ENCODE measurements at places on chromosomes 3 and 15. TPM values are rescaled to one million over a fixed set of nuclear protein-coding genes. Genes with fewer than 3 reads are reported as not detected.
A peak's percentile ranks its signal among the peaks of the same experiment; 100 is the strongest.

DNA sequence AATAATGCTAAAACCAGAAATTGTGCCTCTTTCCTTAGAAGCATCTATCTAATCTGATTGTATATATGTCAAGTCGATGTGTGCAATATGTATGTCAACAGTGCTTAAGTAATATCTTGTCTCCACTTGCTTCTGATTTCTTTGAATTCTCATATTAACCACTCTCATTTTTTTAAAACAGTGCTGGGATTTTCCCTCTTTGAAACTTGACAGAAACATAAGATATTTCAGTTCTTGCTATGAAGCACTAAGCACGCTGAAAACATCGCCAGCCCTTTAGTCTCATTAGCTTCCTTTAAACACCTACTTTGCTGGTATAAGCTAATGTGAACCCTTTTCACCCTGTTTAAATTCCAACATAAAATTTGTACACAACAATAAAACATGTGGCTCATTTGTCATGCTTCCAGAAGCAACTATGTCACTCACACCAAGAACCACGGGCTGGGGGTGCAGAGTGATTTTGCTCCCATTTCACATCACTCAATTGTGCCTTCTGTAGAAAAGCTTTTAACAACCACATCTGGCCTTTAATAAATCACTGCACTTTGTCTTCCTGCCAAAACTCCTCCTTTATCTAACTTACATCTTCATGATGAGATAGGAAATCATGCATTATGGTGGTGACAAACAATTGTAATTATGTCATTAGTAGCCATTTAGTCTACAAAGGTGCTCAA is 185.2 kb downstream of the FOXP1 start:
- DNase-seq, result no peak
- peaks cover 19% of the 10 kb centered on the region for H3K4me1 ChIP-seq
- H3K27me3 ChIP-seq, result no peaks in the 10 kb centered on the region

GRCh38 chr3:52004163-52004787 is 8.6 kb upstream of the RPL29 start:
- peaks cover 16% of the 10 kb centered on the region for H3K4me1 ChIP-seq
- no peak overlapping the region for H3K27ac ChIP-seq
- DNase-seq, result no peak
- H3K4me3 ChIP-seq, result no peak overlapping the region
- H3K27me3 ChIP-seq, result no peaks in the 10 kb centered on the region

Gene EFCAB12
- 0.65 TPM for total RNA-seq

- H3K4me1 ChIP-seq, result no peaks in the 10 kb centered on the region
- DNase-seq, result no peak
- no peaks in the 10 kb centered on the region for H3K36me3 ChIP-seq
- peaks cover 14% of the 10 kb centered on the region for H3K27me3 ChIP-seq
These were observed 101.7 kb downstream of the MEGF11 start for GRCh38 chr15:66151809-66152208.

Gene HYKK
- 2.4 TPM for total RNA-seq

DNA sequence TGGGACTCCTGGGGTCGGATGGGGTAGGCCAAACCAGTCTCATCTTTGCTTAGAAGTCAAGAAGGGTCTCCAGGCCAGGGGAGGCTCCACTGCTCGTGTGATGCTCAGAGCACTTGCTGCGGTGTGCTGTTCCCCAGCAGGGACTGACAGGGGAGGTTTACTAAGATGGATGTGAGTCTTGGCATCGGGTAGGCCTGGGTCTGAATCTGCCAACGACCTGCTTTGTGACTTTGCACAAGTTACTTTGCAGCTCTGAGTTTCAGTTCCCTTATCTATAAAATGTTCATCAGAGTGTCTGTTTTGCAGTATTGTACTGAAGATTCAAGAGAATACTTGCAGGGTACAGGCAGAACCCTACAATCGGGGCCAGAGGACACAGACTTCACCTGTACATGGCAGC is 17.3 kb upstream of the CDCP1 start:
- peaks cover 9% of the 10 kb centered on the region for H3K36me3 ChIP-seq
- peaks cover 23% of the 10 kb centered on the region for H3K27me3 ChIP-seq
- peaks cover 30% of the 10 kb centered on the region for H3K4me1 ChIP-seq
- DNase-seq, result no peak
- H3K27ac ChIP-seq, result no peak overlapping the region

Gene CD80
- total RNA-seq, result 29.5 TPM

DNA sequence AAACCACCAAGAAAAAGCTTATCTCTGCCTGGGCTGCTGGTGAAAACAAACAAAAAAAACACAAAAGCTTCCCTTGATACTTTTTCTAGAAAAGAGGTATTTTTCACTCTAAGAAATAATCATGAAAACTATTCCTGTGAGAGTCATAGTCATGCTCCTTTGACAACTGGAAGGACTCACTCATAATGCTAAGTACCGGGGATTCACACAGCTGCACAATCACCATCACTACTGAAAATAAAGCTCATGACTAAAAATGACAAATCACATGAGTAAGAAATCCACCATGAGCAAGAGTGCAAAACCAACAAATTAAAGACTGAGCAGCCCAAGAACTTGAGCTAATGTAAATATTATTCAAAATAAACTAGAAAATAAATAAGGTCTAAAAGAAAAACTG is 10.6 kb upstream of the POU1F1 start:
- no peaks in the 10 kb centered on the region for H3K4me1 ChIP-seq
- no peak overlapping the region for H3K4me3 ChIP-seq
- no peak overlapping the region for H3K27ac ChIP-seq
- H3K27me3 ChIP-seq, result peaks cover 9% of the 10 kb centered on the region

DNA sequence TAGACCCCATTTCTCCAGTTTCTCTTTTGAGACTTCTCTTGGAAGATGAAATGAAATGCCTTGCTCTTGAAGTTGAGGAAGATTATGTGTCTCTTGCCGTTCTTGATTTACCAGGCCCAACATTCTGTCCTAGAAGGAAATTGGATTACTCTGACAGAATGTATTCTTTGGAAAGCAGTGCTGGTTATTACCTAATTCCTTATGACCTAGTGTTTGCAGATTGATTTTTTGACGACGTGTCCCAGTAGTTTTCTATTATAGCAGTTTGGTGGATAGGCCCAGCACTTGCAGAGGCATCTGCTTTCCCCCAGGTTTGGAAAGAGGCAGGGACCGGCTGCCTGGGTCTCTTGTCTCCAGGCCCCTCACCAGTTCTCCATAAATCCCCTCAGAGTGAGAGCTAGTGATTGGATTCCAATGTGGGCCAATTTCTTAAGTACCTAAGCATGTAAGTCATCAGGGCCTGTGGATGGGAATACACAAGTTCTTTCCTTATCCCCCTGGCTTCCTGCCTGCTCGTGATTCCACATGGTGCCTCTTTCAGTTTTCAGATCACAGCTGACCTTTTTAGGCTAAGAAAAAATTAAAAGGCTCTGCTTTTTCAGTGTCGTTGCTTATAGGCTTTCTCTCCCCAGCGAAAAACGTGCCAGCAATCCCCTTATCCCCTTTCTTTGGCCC is 50.2 kb downstream of the EPHB3 start:
- H3K27ac ChIP-seq, result no peak overlapping the region
- H3K4me3 ChIP-seq, result no peak overlapping the region
- H3K4me1 ChIP-seq, result no peaks in the 10 kb centered on the region
- H3K36me3 ChIP-seq, result no peaks in the 10 kb centered on the region
- no peak for DNase-seq

DNA sequence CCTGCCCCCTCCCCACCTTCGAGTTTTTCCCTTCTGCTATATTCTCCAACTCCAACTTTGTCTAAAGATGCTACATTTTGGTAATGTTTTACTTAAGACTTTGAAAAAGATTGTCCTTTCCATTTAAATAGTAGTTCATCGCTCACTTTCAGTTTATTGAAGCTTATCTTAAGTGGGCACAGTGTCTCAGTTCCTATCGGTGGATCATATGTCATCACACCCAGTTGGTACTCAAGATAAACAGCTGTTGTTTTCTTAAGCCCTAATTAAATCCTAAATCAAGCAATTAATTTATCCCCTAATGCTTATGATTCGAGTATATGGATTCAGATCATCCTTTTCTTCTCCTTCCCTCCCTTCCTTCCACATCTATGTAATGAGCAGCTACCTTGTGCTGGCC is 210.7 kb downstream of the TLE3 start:
- H3K36me3 ChIP-seq, result no peaks in the 10 kb centered on the region
- peaks cover 3% of the 10 kb centered on the region for H3K4me1 ChIP-seq
- no peak for DNase-seq
- peaks cover 11% of the 10 kb centered on the region for H3K27me3 ChIP-seq
- H3K27ac ChIP-seq, result no peak overlapping the region

DNA sequence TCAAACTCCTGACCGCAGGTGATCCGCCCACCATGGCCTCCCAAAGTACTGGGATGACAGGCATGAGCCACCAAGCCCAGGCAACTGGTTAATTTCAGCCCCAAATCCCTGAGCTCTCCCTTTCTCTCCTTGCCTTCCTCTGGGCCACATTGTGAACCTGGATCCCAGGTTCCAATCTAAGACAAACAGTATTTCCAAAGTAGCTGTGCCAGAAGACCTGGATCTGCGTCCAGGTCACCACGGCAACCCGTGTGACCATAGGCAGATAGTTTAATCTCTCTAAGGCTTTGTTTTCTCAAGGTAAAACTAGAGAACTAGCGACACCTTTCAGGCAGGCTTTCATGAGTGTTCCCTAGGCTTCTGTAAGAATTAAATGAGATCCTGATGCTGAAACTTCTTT is 5.9 kb upstream of the RBPMS2 start:
- peaks cover 22% of the 10 kb centered on the region for H3K4me1 ChIP-seq
- peaks cover 30% of the 10 kb centered on the region for H3K27me3 ChIP-seq
- no peak for DNase-seq
- H3K27ac ChIP-seq, result no peak overlapping the region

- H3K4me1 ChIP-seq, result peaks cover 43% of the 10 kb centered on the region
- peak; percentile 90 for DNase-seq
- H3K27ac ChIP-seq, result peak overlapping the region; percentile 88
- peaks cover 47% of the 10 kb centered on the region for H3K36me3 ChIP-seq
- H3K4me3 ChIP-seq, result peak overlapping the region; percentile 84
- no peaks in the 10 kb centered on the region for H3K27me3 ChIP-seq
These were observed 1.4 kb downstream of the ST6GAL1 start for GRCh38 chr3:186931532-186932280.

Gene RARRES1
- not detected for total RNA-seq

DNA sequence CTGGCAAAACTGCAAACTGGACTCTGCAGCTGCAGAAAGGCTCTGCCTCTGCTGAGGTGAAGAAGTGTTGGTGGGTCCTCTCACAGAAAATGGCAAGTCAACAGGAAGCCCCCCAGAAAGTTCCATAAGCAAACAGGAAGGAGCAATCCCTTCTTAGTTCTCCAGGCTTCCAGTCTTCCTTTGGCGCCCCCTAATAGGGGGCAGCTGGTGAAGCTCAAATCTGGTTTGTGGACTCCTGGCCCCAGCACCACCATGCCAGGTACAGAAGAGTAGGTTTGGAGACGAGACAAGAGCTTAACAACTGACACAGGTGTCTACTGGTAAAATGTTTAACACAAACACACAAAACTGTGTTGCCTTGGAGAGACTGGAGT is 35.5 kb downstream of the LEO1 start:
- no peaks in the 10 kb centered on the region for H3K27me3 ChIP-seq
- H3K4me3 ChIP-seq, result no peak overlapping the region
- peaks cover 39% of the 10 kb centered on the region for H3K36me3 ChIP-seq
- peaks cover 17% of the 10 kb centered on the region for H3K4me1 ChIP-seq
- H3K27ac ChIP-seq, result no peak overlapping the region

Gene SLC7A14
- total RNA-seq, result not detected

Gene CCDC174
- total RNA-seq, result 27.4 TPM

DNA sequence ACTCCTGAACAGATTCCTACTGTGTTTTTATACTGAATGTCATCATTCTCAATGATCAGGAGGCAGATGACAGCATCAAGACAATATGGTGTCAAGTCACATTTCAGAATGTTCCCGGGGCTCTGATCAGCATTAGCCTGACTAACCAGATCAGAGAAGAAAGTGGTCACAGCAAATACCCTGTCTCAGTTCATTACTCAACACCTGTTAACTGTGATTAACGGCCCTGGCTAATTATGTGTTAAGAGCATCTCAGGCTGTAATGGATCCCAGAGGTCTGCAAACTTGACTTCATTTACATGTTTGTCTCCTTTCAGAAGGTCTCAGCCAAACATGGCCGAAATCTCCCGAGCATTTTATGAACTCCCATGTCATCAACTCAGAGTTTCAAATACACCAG is 833.7 kb downstream of the FHIT start:
- H3K36me3 ChIP-seq, result no peaks in the 10 kb centered on the region
- no peaks in the 10 kb centered on the region for H3K4me1 ChIP-seq
- no peak overlapping the region for H3K4me3 ChIP-seq
- H3K27ac ChIP-seq, result no peak overlapping the region
- DNase-seq, result no peak
- H3K27me3 ChIP-seq, result no peaks in the 10 kb centered on the region

- H3K27ac ChIP-seq, result no peak overlapping the region
- H3K4me3 ChIP-seq, result no peak overlapping the region
- no peaks in the 10 kb centered on the region for H3K4me1 ChIP-seq
- H3K27me3 ChIP-seq, result no peaks in the 10 kb centered on the region
- H3K36me3 ChIP-seq, result peaks cover 43% of the 10 kb centered on the region
These were observed 42.1 kb downstream of the GOLGA6A start for GRCh38 chr15:74040109-74040850.

GRCh38 chr3:154458560-154458959 is 28.6 kb upstream of the GPR149 start:
- no peaks in the 10 kb centered on the region for H3K27me3 ChIP-seq
- no peaks in the 10 kb centered on the region for H3K4me1 ChIP-seq
- no peaks in the 10 kb centered on the region for H3K36me3 ChIP-seq
- H3K27ac ChIP-seq, result no peak overlapping the region
- H3K4me3 ChIP-seq, result no peak overlapping the region

GRCh38 chr3:157531301-157531660 is 28.1 kb upstream of the VEPH1 start:
- DNase-seq, result no peak
- H3K36me3 ChIP-seq, result no peaks in the 10 kb centered on the region
- H3K27ac ChIP-seq, result no peak overlapping the region

Gene OR5K2
- not detected for total RNA-seq

Gene SLC2A2
- not detected for total RNA-seq

- no peak overlapping the region for H3K4me3 ChIP-seq
- DNase-seq, result no peak
- H3K27ac ChIP-seq, result no peak overlapping the region
- H3K27me3 ChIP-seq, result no peaks in the 10 kb centered on the region
- H3K4me1 ChIP-seq, result no peaks in the 10 kb centered on the region
These were observed 41.2 kb downstream of the PCCB start for GRCh38 chr3:136291302-136291701.

Gene AMT
- 3.5 TPM for total RNA-seq

Gene B3GNT5
- 0.60 TPM for total RNA-seq

GRCh38 chr3:115624029-115624741 is 875 bp downstream of the GAP43 start:
- H3K27me3 ChIP-seq, result peaks cover 28% of the 10 kb centered on the region
- no peak for DNase-seq
- H3K27ac ChIP-seq, result no peak overlapping the region
- peaks cover 7% of the 10 kb centered on the region for H3K4me1 ChIP-seq
- H3K36me3 ChIP-seq, result no peaks in the 10 kb centered on the region
- no peak overlapping the region for H3K4me3 ChIP-seq

Gene EPHB1
- 0.80 TPM for total RNA-seq

Gene RPL32
- 1,730 TPM for total RNA-seq
